ENCODE measurements at places on chromosomes 16 and 17.

- DNase-seq, result no peak
These were observed 6.5 kb upstream of the ZFHX3 start for GRCh38 chr16:73054498-73054812.

- DNase-seq, result no peak
These were observed at the start of gene MEIOC for GRCh38 chr17:44655983-44656710. Gene MEIOC (plus strand): TSS chr17:44656468. CDS start chr17:44656614, 146 bp downstream.

GRCh38 chr16:65667011-65667578 is 545.2 kb upstream of the CDH11 start:
- peak; percentile 61 for DNase-seq

DNA sequence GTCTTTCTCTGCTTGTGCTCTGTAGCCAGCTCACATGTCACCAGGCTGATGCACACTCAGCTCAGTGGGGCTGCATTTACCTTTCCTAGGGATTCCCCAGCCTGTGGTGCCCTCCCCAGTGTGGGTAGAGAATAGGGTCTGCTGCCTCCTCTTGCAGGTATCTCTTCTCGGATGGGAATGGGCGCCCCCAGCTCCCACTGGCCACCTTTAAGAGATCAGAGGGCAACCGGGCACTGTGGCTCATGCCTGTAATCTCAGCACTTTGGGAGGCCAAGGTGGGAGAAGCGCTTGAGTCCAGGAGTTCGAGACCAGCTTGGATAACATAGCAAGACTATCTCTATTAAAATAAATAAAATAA is 3.3 kb downstream of the XYLT2 start:
- no peak for DNase-seq

DNA sequence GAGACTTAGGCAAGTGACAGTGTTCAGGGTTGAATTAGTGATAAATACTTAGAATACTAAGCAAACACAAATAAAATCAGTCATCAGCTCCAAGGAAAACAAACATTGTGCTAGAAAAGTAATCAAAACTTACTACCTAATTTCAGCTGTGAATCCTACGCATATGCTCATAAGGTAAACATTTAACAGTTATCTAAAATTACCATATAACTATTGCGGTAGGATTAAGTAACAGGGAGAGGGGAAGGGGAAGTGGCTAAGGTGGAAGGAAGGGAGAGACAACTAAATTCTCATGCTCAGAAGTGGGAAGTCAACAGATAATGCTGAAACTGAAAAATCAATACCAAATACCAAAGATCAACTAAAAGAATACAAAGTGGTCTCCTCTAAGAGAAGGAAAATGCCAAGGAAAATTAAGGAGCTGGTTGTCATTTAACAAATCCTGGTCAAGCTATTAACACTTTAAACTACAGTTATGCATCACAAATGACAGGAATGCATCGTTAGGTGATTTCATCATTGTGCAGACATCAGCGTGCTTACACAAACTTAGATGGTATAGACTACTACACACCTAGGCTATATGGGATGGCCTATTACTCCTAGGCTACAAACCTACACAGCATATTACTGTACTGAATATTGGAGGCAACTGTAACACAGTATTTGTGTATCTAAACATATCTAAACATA is 20.0 kb downstream of the USP32 start:
- no peak for DNase-seq

GRCh38 chr16:30741461-30741914 is 6.7 kb upstream of the PHKG2 start:
- DNase-seq, result peak; percentile 83

GRCh38 chr16:14331020-14331419 is 259.9 kb downstream of the MRTFB start:
- no peak for DNase-seq

DNA sequence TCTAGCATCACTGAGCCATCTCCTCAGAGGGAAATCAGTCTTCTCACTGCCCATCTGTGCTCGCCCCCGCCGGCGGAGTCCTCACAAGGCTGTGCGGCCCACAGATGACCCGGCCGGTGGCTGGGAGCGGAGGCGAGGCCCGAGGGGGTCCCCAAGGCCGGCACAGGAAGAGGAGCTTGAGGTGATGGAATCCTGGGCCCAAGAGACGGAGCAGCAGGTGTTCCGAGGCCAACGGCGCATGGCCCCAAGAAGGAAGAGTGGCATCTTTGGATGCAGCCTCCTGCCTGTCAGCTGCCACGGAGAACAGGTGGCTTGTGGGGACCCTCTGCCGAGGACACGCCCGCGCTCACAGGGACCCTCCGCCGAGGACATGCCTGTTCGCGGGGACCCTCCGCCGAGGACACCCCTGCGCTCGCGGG is 72.7 kb upstream of the GNG13 start:
- DNase-seq, result no peak

- DNase-seq, result peak; percentile 64
These were observed 5.1 kb upstream of the NME4 start for GRCh38 chr16:391885-392335.

GRCh38 chr16:82660966-82661365 is 34.2 kb downstream of the CDH13 start:
- no peak for DNase-seq

DNA sequence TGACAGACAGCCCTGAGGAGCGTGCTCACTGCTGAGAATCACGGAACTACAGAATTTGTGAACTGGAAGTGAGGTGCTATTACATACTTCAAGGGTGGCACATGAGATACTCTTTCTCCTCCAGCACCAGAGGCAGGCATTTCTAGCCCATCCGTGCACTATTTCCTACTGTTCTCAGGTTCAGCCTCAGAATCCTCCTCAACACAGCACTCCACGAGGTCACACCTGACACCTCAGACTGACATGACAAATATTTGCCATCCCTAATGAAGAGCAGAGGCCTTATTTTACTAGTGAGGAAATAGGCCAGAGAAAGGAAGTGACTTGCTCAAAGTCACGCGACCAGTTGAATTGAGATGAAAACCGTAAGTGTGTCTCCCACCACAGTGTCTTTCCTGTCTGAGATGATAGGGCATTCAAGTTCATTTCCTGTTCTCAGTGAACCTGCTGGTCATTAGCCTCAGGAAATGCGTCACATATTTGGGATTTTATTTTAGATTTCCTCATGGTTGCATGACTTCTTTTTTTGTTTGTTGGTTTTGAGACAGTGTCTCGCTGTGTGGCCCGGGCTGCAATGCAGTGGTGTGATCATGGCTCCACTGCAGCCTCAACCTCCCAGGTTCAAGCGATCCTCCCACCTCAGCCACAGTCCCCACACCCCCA is 23.6 kb downstream of the SEZ6 start:
- DNase-seq, result no peak

DNA sequence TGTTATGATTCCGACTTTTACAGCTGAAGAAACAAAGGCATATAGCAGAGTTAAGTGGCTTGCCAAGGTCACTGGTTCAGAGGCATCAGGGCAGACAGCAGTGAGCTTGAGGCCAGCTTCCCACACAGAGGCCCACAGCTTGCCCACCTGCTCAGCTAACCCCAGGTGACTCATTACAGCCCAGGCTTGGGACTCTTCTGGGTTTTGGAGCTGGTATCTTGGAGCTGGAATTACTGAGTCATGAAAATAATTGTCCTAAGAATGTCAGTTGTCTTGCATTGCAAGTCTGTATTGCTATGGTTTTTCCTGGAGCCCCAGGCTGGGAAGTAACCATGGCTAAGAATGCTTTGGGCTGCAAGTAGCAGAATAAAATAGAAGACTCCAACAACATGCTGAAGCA is 32.4 kb upstream of the IRX3 start:
- peak; percentile 30 for DNase-seq

DNA sequence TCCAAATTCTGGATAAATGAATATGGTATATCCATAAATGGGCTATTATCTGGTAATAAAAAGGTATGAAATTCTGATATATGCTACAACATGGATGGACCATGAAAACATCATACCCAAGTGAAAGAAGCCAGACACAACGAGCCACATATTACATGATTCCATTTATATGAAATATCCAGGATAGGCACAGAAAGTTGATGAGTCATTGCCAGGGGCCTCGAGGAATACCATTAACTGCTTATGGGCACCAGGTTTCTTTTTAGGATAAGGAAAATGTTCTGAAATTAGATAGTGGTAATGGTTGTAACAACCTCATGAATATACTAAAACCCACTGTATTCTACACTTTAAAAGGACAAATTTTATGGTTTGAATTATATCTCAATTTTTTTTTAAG is 123.2 kb downstream of the PITPNC1 start:
- DNase-seq, result no peak

- no peak for DNase-seq
These were observed 60.7 kb downstream of the EFCAB5 start for GRCh38 chr17:30002088-30002487.

DNA sequence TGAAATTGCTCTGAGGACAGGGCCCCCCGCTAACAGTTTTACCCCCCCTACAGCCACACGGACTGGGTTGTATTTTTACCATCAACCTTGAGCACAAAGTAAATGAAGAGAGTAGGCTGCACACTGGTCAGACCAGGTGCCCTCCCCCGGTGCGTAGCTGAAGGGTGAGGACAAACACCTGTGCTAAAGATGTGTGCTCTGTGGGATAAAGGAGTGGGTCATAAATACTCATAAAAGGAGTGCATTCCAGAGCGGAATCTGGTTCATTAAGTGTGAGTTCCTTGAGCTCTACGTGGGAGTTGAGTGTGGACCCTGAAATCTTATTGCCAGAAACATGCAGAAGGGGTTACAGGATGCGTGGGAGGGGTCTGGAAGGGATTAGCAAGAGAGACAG is 217.0 kb downstream of the CCDC182 start:
- no peak for DNase-seq

DNA sequence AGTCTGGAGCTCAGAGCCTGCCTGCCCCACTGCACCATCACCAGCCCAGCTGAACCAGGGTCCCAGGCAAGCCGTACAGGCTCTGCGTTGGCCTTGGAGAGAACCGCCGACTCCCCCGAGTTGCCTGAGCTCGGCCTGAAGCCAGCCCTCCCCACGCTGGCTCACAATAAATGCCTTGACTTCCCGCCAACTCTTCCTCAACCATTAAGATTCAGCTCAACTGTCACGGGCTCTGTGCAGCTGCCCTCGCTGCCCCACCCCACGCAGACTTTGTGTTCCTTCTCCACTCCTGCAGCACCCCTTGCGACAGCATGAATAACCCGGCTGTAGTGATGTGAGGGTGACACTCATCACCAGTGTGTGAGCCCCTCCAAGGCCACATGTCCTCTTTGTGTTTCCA is 4.8 kb upstream of the QPRT start:
- peak; percentile 30 for DNase-seq

- DNase-seq, result peak; percentile 83
These were observed 264.2 kb downstream of the SEC14L1 start for GRCh38 chr17:77404812-77405581.

GRCh38 chr16:4293822-4294457 is 21.1 kb upstream of the TFAP4 start:
- DNase-seq, result peak; percentile 79

DNA sequence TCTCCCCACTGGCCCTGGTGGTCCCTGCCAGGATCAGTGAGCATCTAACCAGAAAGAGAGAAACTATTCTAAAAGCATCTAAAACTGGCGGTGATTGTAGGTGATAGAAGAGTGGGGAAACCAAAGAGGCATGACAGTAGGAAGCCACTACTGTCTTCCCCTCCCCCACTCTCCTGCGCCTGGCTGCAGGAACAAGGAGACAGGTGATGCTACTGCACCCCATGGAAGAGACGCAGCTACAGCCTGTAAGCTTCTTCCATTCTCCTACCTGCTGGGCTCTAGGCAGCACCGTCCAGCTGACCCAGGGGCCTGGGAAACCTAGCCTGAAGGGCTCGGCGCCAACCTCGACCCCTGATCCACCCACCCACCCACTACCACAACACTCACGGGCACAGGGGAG is 32.4 kb upstream of the CSNK2A2 start:
- no peak for DNase-seq

DNA sequence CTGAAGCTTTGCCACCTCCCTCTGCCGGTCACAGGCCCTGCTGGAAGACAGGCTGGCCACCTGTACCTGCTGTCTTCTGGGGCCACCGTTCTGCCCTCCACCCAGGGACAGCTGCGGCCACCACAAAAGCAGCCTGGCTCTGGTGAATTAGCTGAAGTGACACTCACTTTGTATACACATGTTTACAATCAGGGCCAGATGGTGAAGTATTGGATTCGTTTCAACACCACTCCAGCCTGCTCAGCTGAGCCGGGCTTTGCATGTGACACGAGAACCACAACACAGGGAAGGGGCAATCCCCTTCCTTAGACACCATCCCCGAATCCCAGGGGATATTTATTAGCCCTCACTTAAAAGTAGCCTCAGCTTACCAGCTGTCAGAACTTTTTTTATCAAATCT is 191.5 kb upstream of the RPL38 start:
- peak; percentile 31 for DNase-seq

Data from AG10803 (cell line).